ENCODE measurements at places on chromosomes 3 and 15.

- no peak for DNase-seq
Observed at GRCh38 chr15:22959321-22960101, 20.7 kb downstream of the CYFIP1 start.

- no peak for DNase-seq
Observed at GRCh38 chr3:70464876-70465275, 152.4 kb upstream of the MDFIC2 start.

- DNase-seq, result no peak
Observed at GRCh38 chr3:37383323-37383722, 208.9 kb upstream of the LRRFIP2 start.

DNA sequence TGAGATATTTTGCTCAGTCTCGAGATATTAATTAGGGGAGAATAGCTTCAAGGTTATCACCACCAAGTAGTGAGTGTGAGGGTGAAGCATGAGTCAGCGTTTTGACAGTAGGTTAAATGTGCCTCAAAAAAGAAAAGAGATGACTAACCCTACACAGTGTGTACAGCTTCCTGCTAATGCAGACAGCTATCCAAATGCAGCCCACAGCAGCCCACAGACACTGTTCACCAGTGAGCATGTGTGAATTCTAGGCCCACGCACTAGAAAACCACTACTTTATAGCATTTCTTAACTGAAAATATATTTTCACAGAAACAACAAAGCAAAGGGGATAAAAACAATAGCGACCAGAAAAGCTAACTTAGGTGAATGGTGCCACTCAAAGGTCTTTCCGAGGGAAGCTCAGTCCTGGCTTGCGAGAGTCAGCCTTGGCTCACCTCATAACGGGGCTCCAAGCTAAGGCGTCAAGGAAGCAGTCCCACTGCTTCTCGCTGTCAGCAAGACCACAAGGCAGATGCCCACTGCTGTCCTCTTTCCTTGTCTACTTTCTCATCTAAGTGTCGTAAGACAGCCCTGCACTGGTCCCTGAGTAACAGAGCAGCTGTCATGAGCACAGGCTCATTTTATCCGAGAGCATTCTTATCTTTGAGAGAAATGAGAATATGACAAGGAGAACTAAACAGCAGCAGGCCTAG lies 47.6 kb downstream of the TXNRD3 start:
- DNase-seq, result no peak

DNA sequence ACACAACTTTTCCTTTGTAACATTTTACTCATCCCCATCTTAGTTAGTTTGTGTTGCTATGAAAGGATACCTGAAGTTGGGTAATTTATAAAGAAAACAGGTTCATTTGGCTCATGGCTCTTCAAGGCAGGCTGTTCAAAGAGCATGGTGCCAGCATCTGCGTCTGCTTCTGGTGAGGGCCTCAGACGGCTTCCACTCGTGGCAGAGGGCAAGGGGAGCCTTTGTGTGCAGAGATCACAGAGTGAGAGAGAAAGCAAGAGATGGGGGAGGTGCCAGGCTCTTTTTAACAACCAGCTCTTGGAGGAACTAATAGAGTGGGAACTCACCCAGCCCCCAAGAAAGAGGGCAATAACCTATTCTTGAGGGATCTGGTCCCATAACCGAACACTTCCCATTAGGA lies 23.1 kb downstream of the PLA2G4F start:
- no peak for DNase-seq

DNA sequence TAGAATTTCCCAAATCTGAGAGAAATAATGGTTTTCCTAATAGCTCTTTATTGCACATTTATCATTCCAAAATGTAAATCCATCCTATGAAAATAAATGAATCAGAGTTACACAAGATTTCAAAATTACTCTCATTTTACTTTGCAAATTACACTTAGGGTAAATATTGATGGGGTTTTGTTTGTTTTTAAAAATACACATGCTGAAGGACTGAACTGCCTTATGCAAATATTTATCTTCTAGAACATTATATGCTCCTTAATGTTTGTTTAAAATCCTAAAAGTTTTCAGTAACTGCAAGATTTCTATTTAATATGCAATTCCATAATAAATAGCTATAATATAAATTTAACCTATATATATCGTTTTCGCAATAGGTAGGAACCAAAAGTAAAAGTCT lies 38.2 kb downstream of the FOXP1 start:
- no peak for DNase-seq

- no peak for DNase-seq
Observed at GRCh38 chr3:25897019-25897418, 107.1 kb downstream of the OXSM start.

DNA sequence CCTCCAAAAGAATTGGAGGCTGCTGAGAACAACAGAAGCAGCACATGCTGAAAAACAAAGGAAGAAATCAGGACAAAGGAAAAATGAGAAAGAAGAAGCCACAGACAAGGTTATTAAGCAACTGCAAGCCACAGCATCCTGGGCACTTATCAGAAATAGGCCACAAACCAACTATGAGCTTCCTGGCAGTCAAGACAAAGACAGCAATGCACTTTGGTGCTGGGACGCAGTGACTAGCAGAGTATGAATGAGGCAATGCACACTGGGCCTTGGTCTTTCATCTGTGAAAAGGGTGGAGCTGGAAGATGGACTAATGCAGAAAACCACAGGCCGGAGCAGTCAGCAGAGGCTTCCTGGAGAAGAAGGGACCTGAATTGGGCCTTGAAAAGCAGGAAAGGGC lies 56.0 kb upstream of the LINGO1 start:
- DNase-seq, result no peak

GRCh38 chr3:46091741-46092701 lies 64.7 kb upstream of the XCR1 start:
- no peak for DNase-seq

All from right forelimb (tissue), 1 donor.